ENCODE measurements at places on chromosomes 5 and 9. TPM values are rescaled to one million over a fixed set of nuclear protein-coding genes. Genes with fewer than 3 reads are reported as not detected.

Gene KIF20A
- 12.9 TPM for total RNA-seq

Gene ACSL6
- total RNA-seq, result 73.4 TPM

Gene PHYHD1
- total RNA-seq, result 19.4 TPM

Gene ATP10B
- 2.6 TPM for total RNA-seq

Gene EQTN
- total RNA-seq, result 1.2 TPM

Gene SWI5
- total RNA-seq, result 20.0 TPM

Gene PHF24
- total RNA-seq, result 11.2 TPM

Gene PCDHGB4
- 20.7 TPM for total RNA-seq

Gene TAS2R1
- not detected for total RNA-seq

Gene BHMT2
- 7.5 TPM for total RNA-seq

Gene REEP5
- total RNA-seq, result 62.9 TPM

Gene TTC1
- 50.1 TPM for total RNA-seq

Gene CORO2A
- 5.3 TPM for total RNA-seq

Gene CKS2
- 24.4 TPM for total RNA-seq

Gene SLC36A2
- not detected for total RNA-seq

Gene PDE8B
- 5.7 TPM for total RNA-seq

Gene BAAT
- 0.22 TPM for total RNA-seq

Gene CENPK
- total RNA-seq, result 17.4 TPM

Gene CNTFR
- total RNA-seq, result 23.9 TPM

Gene DENND4C
- 180 TPM for total RNA-seq

Gene ADGRD2
- not detected for total RNA-seq

Gene MAN1B1
- 59.0 TPM for total RNA-seq

Gene LCP2
- 8.6 TPM for total RNA-seq

Gene NRG2
- total RNA-seq, result 5.2 TPM

Gene PCDHAC2
- 39.0 TPM for total RNA-seq

Gene CA9
- 0.88 TPM for total RNA-seq

Gene GFI1B
- total RNA-seq, result 1.4 TPM

Gene SLC6A19
- 0.27 TPM for total RNA-seq

Gene ZNF483
- total RNA-seq, result 52.1 TPM

Gene ANKRD18A
- total RNA-seq, result 4.6 TPM

Gene SPINK6
- not detected for total RNA-seq

Gene PCDHGC4
- 25.1 TPM for total RNA-seq

Gene SMARCA2
- 173 TPM for total RNA-seq

Gene FTMT
- total RNA-seq, result not detected

Gene PCDHA11
- total RNA-seq, result 8.9 TPM

Gene NR5A1
- not detected for total RNA-seq

Gene PCDHGA5
- 10.6 TPM for total RNA-seq

Gene LHX3
- total RNA-seq, result 18.5 TPM

Gene PCDHA9
- 4.6 TPM for total RNA-seq

Gene SOHLH1
- total RNA-seq, result 0.99 TPM

Gene ADAMTS12
- total RNA-seq, result 28.0 TPM

Gene RNF180
- total RNA-seq, result 43.2 TPM

All from camera-type eye (tissue), 1 donor.